Stimulated activated CD4-positive, alpha-beta T cell treated with anti-CD3 and anti-CD28 coated beads, TNF-alpha, amount 100 ng/mL, for 1 hour (primary cell): ENCODE measurements at places on chromosomes 4 and X.

DNA sequence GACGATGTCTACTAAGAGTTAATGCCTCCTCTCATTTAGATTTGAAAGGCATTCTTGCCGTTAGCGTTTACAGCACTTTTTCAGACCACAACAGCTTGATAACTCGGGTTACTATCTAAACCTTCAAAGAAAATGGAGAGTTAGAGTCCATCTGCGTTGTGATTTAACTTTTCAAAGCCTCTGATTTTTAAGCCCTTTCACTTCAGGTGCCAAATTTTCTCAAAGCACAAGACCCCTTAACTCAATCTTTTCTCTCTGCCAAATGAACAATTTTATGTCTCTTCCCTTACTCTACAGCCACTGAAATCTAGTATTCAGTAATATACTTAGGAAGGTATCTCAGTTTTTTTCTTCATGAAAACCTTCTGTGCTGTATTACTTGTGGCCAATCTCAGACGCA, 310.5 kb downstream of the TENM3 start:
- no peak for DNase-seq

DNA sequence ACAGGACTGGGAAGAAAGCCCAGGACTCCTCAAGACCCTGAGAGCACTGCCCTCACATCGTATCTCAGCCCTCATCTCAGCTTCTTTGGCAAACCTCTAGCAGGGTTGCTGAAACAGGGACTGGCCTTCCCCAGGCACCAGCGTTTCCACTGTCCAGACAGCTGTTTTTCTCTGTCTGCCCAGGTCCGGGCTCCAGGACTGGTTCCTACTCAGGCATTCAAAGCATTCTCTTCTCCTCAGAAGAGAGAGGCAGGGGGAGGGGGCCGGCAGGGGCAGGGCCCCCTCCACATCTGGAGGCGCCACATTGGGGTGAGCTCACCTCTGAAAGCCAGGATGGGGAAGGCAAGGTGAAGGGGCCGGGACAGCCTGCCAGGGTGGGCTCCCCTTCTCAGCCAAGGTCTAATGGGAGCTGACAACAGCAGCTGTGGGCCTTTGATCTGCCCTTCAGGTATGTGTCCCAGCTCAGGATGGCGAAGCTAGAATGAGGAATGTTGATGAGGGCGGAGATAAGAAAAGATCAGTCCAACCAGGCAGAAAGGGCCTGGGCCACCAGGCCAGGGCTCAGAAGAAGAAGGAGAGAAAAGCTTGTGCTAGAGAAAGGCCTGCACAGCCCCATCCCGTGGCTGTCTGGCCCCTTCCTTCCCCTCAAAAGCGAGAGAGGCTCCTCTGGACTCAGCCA, 60.4 kb downstream of the PJA1 start:
- no peak for DNase-seq

GRCh38 chr4:13484749-13485221, 645 bp upstream of the RAB28 start:
- no peak for DNase-seq

GRCh38 chr4:173457893-173458292, 59.0 kb upstream of the SCRG1 start:
- DNase-seq = no peak

- DNase-seq = no peak
Observed at GRCh38 chrX:151974336-151975227, at the start of gene GABRE. Gene GABRE (minus strand): TSS chrX:151974676. CDS start chrX:151974625, 51 bp downstream.

- DNase-seq = no peak
Observed at GRCh38 chr4:176238157-176238610, 30.8 kb downstream of the ASB5 start.
